ENCODE measurements at places on chromosomes 5 and 9.

- H3K27ac ChIP-seq: no peak overlapping the region
- no peaks in the 10 kb centered on the region for H3K27me3 ChIP-seq
- no peak overlapping the region for H3K4me3 ChIP-seq
- no peaks in the 10 kb centered on the region for H3K4me1 ChIP-seq
These were observed 102.5 kb downstream of the ST8SIA4 start for GRCh38 chr5:100800562-100800961.

DNA sequence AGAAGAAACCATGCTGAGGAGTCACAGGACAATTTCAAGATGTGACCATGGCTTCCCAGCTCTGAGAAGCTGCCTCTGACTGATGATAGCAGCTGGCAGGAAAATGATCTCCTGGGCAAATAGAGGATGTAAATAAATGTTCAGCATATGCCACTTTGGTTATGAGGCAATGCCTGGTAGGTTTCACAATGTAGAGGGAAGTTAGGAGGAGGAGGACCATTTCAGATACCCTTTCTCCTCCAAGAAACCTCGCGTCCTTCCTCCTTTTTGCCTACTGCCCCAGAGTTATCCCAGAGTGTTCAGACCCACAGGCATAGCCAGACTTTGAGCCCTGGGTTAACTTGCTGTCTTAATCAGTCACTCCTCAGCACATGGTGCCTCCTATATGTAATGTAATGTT is 541.6 kb upstream of the DAP start:
- DNase-seq: no peak
- peaks cover 9% of the 10 kb centered on the region for H3K27me3 ChIP-seq
- H3K4me1 ChIP-seq: no peaks in the 10 kb centered on the region
- no peak overlapping the region for H3K4me3 ChIP-seq
- H3K36me3 ChIP-seq: no peaks in the 10 kb centered on the region

- no peaks in the 10 kb centered on the region for H3K27me3 ChIP-seq
- H3K4me3 ChIP-seq: no peak overlapping the region
- H3K27ac ChIP-seq: no peak overlapping the region
- DNase-seq: no peak
- H3K4me1 ChIP-seq: peaks cover 35% of the 10 kb centered on the region
These were observed 28.7 kb downstream of the LARP1 start for GRCh38 chr5:154783774-154784460.

DNA sequence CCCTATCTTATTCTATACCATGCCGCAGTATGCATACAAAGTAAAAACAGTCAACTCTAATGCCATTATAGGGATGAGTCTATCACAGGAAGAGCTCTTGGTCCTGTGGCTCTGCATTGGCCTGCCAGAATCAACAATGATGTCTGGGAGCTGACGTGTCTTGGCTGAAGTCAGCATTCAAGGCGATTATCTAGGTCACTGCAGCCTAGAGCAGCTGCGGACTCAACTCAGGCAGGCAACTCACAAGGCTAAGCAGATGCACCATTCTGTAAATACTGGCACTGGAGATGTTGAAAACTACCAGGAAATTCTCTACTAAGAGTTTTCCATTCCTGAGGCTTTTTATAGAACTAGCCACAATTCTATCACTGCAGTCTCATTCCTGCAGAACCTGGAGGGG is 13.3 kb downstream of the SPATA9 start:
- no peak overlapping the region for H3K4me3 ChIP-seq
- no peaks in the 10 kb centered on the region for H3K27me3 ChIP-seq
- H3K4me1 ChIP-seq: no peaks in the 10 kb centered on the region
- no peak overlapping the region for H3K27ac ChIP-seq
- no peak for DNase-seq
- H3K36me3 ChIP-seq: no peaks in the 10 kb centered on the region

GRCh38 chr5:144958002-144958401 is 787.3 kb downstream of the KCTD16 start:
- H3K36me3 ChIP-seq: no peaks in the 10 kb centered on the region
- H3K27me3 ChIP-seq: no peaks in the 10 kb centered on the region
- H3K4me3 ChIP-seq: no peak overlapping the region
- DNase-seq: no peak

Measured in Calu3 (cell line).